ENCODE measurements at places on chromosomes 5 and 9.

DNA sequence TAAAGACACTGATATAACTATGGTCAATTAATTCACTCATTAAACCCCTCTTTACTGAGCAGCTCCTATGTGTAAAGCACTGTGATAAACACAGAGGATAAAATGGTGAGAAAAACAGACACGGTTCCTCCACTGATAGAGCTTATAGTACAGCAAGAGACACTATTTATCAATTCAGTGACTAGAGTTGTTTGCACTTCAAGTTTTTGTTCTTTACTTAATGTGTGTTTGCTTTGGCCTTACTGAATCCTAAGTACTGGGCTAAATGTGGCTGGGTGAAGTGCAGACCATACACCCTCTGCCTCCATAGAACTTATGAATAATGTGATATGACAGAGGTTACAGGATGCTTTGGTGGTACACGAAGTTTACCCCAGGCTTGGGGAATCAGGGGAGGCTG is 80.1 kb upstream of the ITGA1 start:
- DNase-seq = no peak

DNA sequence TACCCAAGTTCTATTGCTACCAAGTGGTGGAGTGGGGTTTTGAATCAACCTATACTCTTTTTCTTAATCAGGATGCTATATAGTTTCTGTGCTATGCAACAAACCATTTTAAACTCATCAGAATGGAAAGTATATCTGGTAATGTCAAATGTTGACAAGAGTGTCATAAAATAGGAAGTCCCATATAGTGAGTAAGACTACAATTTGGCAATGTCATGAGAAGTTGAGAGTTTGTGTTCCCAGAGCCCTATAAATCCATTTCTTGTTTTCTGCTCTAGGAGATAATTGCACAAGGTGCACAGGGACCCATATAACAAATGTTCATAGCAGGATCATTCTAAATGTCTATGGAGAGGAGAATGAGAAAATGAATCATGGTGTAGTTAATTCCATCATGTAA is 109.8 kb upstream of the TXNDC8 start:
- DNase-seq = no peak

DNA sequence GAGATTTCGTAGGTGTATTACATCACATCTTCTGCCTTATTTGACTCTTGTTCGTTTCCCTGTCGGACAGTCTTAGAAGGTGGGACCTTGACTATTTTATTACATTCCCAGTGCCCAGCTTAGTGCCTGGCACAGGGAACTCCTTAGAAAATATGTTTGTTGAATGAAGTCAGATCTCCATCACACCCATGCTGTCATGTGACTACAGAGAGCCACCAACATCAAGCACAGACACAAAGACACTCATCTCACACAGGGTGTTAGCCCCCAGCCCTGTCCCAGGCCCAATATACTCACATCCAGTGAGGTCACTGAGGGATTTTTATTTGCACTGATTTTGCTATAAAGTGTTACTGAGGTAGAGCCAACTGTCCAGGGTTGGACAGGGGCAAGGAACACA is 692 bp upstream of the SRA1 start:
- DNase-seq = no peak

DNA sequence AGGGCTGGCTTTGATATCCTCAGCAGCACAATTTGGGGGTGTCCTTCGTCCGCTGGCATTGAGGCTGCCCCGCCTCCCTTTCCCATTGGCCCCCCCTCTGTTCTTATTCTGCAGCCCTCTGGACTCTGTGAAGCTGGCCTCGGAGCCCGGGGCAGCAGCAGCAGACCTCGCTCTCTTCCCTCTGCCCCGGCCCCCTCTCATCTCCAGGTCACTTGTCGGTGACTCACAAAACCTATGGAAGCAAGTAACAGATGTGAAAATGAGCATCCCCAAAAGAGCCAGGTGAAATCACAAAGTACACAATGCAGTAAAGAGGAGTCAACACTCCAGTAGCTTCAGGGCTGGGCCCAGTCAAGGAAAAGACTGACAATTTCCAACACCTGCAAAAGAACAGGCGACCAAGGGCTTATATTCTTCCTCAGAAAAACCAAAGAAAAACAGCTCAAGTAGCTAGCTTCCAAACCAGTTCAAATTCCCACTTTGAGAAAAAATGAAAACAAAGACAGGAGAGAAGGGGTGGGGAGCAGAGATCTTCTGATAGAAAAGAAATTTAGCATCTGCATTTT is 97.5 kb downstream of the ZNF608 start:
- peak; percentile 61 for DNase-seq

- DNase-seq = no peak
Measured at GRCh38 chr5:4229414-4230292, 634.0 kb downstream of the IRX1 start.

DNA sequence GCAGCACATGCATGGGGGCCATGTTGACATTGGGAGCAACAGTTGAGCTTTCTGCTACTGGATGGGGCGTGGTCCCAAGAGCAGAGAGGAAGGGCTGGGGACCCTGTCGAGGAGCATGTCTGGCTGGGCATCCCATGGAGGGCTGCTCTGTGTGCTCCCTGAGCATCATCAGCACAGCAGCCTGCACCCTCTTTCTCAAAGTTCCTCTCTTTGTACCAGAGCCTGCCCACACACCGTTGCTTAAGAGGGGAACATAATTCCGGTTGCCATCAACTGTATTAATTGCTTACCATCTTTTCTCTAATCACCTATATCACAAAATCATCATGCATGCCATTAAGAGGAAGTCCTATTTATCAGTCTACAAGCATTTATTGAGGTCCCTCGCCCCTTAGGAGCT is 55.2 kb upstream of the DIRAS2 start:
- no peak for DNase-seq

GRCh38 chr9:123723135-123723875 is 206.6 kb downstream of the DENND1A start:
- no peak for DNase-seq

GRCh38 chr5:126753227-126753626 is 23.7 kb upstream of the LMNB1 start:
- no peak for DNase-seq

GRCh38 chr9:86753836-86754235 is 193.5 kb downstream of the GAS1 start:
- no peak for DNase-seq

- no peak for DNase-seq
Measured at GRCh38 chr9:33106827-33107621, 30.6 kb upstream of the SMU1 start.

GRCh38 chr5:139985290-139985689 is 57.8 kb downstream of the NRG2 start:
- no peak for DNase-seq

DNA sequence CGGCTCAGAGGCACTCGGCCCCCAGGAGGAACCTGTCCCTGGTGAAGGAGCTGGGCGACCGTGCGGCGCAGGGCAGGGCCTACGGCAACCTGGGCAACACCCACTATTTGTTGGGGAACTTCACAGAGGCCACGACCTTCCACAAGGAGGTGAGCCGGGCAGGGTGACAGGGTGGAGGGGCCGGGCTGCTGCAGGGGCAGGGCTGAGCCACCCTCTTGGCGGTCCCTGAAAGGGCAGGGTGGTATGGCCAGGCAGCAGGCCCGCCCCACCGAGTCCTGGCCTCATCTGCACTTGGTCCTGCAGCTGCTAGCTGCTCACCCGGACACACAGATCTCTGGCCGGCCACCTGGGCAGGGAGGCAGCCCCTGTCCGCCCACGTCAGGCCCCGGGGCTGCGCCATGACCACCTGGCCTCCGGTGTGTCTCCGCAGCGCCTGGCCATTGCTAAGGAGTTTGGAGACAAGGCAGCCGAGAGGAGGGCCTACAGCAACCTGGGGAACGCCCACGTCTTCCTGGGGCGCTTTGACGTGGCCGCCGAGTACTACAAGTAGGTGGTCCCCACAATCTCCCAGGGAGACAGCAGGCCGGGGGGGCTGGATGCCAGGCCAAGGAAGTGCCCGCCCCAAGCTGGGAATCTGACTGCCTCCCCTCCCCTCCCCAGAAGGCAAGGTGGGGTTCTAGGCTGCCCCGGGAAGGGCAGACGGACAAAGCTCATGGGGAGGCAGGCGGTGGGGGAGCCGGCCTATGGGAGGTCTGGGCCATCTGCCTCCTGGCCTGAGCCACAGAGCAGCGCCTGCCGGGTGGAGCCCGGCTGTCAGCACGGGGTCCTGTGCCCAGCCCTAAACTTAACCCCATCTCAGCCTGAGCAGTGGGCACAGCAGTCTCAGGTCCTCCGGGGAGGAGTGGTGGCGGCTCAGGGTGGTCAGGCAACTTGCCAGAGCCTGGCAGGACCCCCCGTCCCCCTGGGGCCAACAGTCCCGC is 10.4 kb downstream of the GPSM1 start:
- DNase-seq = no peak
